ENCODE measurements at places on chromosomes 5 and 9. TPM values are rescaled to one million over a fixed set of nuclear protein-coding genes. Genes with fewer than 3 reads are reported as not detected.

Gene ZNF366
- total RNA-seq: not detected

Gene KCNIP1
- not detected for total RNA-seq

Gene PTGS1
- 18.6 TPM for total RNA-seq

Gene WNK2
- under 0.01 TPM for total RNA-seq

Gene ZFP37
- 3.7 TPM for total RNA-seq

Gene ZNF189
- 16.9 TPM for total RNA-seq

Gene CORO2A
- total RNA-seq: under 0.01 TPM
